ENCODE measurements at places on chromosomes 6 and 20.
A peak's percentile ranks its signal among the peaks of the same experiment; 100 is the strongest.

GRCh38 chr6:119671105-119671504 is 321.5 kb upstream of the MAN1A1 start:
- DNase-seq = no peak

GRCh38 chr6:34506718-34507117 is 40.8 kb downstream of the PACSIN1 start:
- DNase-seq = no peak

- no peak for DNase-seq
Measured at GRCh38 chr20:38434301-38434741, 807 bp downstream of the SNHG17 start.

DNA sequence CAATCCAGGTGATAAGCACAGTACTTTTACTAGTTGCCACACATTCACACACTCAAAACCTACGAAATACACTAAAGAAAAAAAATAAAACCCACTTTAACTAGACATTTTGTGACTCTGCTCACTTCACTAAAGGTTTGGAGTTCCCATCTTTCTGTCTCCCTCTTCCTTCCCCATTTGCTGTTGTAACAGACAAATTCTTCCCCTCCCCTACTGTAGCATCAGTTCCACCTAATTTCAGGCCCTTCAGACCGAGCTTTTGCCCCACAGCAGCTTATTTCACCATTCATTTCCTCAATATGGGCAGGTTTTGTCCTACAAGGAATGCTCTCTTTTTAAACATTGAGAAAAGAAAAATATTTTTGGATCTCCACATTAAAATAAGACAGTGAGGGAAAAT is 31.3 kb upstream of the MRAP2 start:
- DNase-seq = no peak

DNA sequence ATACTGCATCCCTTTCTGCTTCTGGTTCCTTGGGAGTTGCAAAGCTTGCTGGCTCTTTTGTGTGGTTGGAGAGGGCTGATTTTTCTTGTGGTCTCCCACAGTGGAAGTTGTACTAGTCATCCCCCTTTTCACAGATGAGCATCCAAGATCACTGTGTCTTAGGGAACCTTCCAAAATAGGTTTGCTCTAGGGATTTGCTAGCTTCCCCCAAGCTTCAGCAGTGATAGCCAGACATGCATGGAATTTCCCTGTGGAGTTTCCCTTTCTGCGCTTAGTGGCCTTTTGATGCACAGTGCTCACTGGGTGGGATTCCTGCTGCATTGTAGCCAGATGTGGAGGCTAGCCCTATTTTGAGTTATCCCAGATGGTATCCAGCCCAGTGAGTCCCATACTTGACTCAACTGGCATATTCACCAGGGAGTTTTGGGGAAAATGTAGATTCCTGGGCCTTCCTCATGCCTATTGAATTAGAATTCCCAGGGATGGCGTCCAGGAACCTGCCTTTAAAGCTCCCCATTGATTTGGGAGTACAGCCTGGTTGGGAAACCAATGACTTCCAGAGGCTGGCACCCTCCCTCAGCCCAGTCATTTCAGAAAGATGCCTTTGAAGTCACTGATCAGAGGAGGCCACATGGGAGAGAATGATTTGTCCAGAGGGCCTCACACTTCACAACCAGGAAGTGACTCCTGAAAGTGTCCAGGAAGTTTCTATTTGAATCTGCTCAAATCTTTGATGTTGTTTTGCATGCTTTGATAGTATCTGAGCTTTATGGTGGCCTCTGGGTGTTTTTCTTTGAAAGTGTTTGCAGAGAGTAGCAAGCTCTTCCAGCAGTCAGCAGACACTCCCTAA is 25.9 kb downstream of the PPARD start:
- DNase-seq = peak; percentile 90

GRCh38 chr20:62893700-62894099 is 32.1 kb upstream of the TCFL5 start:
- no peak for DNase-seq

DNA sequence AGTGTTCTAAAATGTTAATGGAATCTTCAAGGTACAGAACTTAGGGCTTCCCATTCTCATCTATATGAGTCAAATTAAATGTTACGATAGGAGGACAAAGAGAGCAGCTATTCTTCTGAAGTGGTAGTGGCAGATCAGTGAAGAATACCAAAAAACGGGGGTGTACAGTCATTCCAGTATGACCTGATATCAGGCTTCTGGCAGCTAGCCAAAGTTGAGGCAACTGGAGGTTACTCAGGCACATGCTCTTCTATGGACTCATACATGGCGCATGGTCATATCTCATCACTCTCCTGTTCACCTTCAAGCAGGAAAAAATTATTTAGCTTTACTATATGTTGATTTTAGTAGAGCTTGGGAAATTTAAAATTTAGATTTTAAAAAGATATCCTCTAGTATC is 1608.8 kb downstream of the GRIK2 start:
- DNase-seq = peak; percentile 38

DNA sequence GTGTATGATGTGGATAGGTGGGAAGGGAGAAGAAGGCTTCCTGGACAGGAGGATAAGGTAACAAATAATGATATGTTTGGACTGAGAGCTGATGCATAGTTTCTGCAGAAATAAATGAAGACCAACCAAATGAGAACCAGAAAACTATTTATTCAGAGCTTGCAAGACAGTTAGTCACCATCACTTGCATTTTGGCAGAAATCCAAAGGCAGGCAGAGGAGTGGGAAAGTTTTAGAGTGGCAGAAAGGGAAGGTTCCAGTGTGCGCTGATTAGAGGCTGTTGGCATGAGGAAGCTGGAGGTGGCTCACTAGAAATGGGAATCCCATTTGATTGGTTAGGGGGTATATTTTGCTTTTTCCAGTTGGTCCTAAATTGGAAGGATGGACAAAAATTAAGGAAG is 13.0 kb upstream of the F13A1 start:
- peak; percentile 87 for DNase-seq

DNA sequence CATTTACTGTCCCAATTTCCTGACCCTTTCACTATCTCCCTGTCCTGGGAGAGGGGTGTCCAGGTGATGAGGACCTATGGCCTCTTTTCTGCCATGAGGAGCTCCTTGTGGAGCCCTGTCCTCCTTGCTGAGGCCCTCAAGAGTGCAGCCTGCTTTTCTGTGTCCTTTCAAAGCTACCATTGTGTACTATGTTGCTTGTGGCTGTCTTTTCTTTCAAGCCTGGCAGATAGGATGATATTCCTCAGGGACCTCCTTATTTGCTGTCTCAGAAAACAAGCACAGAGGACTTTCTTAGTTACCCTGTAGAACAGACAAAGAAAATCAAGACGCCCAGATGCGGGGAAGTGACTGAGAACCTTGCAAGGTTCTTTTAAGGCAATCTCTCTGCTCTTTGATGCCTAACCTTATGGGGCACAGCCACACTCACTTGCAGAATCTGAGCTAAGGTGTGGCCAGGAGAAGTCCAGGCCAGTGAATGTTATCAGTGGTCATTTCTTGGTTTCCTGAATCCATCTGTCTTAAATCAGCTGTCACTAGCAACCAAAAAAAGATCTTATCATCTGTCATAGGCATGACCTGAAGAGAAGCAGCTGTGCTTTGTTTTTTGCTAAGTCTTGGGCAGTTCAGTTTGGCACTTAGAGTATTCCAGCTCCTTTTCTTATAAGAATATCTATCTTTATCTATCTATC is 17.2 kb downstream of the CARMIL1 start:
- no peak for DNase-seq

DNA sequence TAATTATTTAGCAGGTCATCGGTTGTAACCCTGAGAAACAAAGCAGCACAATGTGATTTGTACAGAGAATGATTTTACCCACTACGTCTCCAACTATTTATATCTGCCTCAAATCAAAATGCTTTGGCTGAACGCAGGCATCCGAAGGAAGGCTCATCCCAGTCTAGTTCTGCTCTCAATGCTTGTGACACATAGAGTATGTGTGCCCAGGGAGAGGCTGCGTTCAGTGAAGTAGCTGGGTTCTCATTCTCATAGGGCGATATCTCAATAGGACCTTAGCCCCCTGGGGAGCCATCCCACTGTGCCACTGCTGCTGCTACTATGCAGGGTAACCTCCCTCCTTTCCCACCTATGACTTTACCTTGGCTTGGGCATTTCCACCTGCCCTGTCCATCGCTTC is 407 bp downstream of the GABRR2 start:
- no peak for DNase-seq

DNA sequence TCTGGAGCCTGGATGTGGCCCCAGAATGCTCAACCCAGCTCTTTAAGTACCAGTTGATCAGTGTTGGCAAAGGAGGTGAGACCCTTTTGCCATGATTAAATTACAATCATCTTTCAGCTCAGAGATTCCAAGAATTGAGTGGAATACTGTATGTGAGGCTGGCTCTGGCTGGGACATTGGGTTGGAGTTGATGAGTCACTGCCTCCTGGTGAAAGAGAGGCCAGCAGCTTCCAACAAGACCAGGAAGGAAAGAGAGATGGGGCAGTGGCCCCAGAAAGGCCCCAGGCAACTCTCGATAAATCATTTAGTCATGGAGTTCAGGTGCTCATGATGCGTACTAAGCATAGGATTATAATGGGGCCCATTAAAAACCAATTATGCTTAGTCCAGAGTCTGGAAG is 2.1 kb downstream of the TGM6 start:
- DNase-seq = no peak

GRCh38 chr6:43758617-43759050 is 11.4 kb upstream of the VEGFA start:
- DNase-seq = no peak

GRCh38 chr6:103215847-103216246 is 1643.9 kb downstream of the HACE1 start:
- no peak for DNase-seq

DNA sequence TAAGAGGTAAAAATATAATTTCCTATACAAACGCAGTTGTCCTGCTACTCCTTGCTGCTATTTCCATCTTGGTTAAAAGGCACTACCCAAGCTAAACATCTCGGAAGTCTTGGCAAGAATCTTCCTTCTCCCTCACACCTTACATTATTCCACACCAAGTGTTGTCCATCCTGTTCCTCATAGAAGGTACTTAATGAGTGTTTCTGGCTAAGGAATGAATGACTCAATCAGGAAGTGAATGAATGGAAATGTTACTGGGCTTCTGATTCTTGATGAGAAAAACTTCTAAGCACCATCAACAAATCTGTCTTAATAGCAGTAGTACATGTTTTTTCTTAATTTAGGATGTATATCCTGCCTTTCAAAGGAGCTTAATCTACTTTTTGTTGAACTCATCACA is 40.6 kb upstream of the RSPO3 start:
- DNase-seq = peak; percentile 58

DNA sequence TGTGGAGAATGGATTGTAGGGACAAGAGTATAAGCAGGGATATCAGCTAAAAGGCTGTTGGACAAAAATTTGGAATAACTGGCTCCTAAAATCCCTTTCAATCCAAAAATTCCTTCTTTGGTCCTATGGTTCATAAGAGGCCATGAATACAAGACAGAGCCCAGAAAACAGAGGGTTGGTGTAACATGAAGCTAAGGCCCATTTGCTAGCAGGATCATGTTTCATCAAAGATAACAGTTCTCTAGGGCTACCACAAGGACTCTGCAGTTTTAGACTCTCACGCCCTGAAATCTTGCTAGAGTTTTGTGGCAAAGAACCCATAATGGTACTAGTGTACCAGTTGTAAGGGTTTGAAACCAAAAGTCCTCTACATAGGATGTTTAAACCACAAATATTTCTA is 327.8 kb upstream of the TBX18 start:
- DNase-seq = no peak

- no peak for DNase-seq
Measured at GRCh38 chr6:17002123-17002522, 99.7 kb upstream of the STMND1 start.

DNA sequence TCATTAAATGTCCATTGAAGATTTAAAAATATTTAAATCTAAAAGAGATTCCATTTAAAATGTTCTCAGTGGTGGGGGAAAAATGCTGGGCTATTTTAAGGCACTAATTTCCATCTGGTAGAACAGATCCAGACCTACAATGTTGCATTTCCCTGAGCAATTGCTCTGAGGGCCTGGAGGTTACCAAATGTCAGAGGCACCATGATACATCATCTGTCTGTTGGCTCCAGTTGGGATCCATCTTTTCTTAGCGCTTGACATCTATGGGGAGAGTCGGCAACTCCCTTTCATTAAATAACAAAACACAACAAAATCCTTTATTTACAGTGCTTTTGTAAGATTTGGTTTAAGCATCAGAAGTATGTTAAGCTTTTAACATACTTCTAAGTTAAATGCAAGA is 224.5 kb downstream of the FOXC1 start:
- no peak for DNase-seq

DNA sequence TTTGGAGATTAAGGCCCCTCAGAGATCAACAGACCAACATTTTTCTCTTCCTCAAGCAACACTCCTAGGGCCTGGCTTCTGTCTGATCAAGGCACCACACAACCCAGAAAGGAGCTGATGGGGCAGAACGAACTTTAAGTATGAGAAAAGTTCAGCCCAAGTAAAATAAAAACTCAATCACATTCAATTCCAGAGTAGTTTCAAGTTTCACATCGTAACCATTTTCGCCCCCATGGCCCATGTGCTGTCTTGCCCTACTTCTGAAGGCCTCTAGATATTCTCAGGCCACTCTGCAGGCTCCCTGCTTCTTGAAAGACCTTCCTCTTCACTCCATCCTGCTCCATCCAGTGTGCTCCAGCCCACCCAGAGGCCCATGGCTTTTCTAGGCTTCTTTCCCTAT is 4.2 kb downstream of the IL17A start:
- DNase-seq = no peak

DNA sequence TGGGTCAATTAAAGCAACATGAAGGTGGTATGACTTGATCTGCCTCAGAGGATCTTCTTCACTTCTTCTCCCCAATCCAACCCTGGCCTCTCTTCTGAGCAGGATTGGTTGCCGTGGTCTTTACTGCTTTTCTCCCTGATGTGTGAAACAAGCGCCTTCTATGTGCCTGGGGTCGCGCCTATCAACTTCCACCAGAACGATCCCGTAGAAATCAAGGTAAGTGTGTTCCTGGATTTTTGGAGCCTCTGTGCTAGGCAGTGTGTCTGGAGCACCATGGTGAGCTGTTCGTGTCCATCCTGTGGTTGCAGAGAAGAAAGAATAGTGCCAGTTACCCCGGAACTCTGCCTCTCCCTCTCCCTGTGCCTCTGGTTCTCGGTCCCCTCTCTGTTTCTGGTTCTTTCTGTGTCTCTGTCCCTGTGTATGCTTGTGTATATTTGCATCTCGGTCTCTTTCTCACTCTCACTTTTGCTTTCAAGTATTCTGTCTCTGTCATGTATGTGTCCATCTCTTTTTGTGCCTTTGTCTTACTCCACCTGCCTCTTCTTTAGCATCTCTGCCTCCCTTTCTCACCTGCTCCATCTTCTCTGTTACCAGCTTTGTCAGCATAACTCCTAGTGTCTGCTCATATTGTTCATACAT is 23.5 kb downstream of the TM9SF4 start:
- DNase-seq = no peak

GRCh38 chr6:113857556-113858479 is 673 bp downstream of the MARCKS start:
- peak; percentile 52 for DNase-seq

GRCh38 chr6:19845266-19846041 is 8.3 kb downstream of the ID4 start:
- DNase-seq = no peak
